ENCODE measurements at places on chromosomes 4 and X.

DNA sequence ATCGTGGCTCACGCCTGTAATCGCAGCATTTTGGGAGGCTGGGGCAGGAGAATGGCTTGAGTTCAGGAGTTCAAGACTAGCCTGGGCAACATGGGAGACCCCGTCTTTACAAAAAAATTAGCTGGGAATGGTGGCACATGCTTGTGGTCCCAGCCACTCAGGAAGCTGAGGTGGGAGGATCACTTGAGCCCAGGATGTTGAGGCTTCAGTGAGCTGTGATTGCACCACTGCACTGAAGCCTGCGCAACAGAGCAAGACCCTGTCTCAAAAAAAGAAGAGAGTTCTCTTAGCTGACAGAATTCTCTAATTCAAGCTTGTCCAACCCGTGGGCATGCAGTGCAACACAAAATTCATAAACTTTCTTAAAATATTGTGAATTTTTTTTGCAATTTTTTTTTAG is 95.6 kb upstream of the CBR4 start:
- DNase-seq: no peak

GRCh38 chr4:2860391-2861348 is 17.0 kb downstream of the ADD1 start:
- no peak for DNase-seq

DNA sequence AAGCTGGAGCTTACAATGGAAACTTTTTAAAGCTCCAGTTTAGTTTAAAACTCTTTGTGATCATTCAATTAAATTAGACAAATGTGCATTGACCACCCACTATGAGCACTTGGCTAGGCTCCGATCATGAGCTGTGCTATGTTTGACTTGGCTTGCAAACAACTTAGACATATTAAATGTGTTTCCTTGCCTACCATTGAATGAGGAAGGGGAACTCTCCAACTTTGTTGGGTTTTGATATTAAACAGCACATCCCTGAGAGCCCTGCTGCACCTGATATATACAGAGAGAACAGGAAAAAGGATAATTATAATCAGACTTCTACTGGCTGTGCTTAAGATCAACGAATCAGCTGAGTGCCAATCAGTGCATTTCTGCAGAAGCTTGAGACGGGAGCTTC is 71.4 kb upstream of the ADGRL3 start:
- DNase-seq: no peak

GRCh38 chr4:40038977-40039376 is 17.7 kb upstream of the N4BP2 start:
- DNase-seq: no peak

- peak; percentile 6 for DNase-seq
Observed at GRCh38 chrX:7926501-7926900, 712 bp downstream of the PNPLA4 start.

DNA sequence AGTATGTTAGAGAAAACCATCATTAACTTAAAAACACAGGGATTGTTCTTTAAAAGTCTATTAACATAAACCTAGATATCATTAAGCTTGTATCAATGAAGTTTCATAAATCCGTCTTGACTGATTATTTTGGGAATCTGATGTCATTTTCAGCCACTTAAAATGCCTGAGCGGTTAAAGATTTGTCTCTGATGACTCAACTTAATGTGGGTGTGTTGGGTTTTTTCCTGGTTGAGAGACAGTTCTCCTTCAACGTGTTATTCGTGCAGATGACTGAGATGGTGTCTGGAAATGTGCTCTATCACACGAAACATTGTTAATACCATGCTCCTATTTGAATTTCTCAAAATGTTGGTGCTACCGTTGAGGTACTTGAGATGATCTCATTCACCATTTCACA is 227.3 kb upstream of the TENM3 start:
- DNase-seq: no peak

- DNase-seq: no peak
Observed at GRCh38 chrX:122866532-122866931, 317.5 kb upstream of the GRIA3 start.

GRCh38 chrX:13412208-13412600 is 92.4 kb upstream of the ATXN3L start:
- no peak for DNase-seq

GRCh38 chr4:118350961-118351360 is 1.8 kb downstream of the PRSS12 start:
- no peak for DNase-seq

DNA sequence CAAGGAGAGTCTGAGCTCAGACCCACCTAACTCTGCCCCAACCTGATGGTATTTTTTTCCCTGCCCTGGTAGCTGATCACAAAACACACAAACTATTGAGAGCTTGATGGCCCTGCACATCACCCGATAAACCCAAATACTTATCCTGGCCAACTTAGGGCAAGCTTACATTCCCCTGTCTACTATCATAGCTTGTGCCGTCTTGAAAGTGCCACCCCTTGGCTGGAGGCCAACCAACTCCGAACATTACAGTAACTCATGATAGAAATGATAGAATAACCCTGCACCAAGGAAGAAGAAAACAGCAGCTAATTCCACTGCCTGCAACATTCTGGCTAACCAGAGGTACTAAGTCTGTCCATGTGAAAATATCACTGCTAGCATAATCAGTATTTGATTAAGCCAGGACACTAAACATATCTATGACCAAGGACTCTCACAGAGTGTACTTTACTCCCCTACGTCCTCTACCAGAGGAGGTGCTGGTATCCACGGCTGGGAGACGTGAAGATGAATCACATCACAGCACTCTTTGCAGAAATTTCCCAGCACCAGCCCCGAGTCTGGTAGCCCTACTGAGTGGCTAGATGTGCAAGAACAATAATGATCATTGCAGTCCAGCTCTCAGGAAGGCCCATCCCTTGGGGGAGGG is 8.9 kb downstream of the STBD1 start:
- DNase-seq: no peak

DNA sequence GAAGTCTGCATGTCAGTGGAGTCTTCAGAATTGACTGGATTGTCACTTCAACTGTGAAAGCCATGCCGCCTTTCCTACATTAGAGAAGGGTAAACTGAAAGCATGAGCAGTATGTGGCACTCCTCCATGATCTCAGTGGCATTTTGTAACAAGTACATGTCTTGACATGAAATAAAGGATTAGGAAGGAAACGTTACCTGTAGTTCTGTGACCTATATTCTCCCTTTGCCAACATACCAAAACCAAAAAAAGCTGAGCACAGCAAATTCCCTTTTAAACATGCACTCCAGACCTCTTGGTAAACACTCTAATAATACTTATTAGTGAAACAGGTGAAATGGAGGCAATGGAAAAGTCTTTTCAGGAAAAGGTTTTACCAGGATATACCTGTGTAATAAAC is 344.2 kb downstream of the GRIA2 start:
- DNase-seq: no peak

DNA sequence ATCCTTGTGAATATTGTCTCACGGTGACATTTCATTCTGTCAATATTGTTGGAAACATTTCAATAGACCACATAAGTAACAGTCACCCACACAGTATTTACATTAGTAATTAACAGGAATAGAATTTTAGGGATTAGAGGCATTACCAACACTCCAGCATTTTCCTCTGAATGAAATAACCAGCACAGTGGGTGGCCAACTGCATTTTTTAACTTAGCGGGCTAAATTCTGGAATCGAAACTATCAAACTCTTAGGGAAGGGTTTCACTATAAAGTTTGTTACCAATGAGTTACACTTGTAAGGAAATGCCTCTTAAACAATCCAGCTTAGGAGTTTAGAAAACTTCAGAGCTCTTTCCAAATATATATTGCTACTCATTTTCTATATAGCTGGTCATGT is 403.0 kb downstream of the ADGRL3 start:
- no peak for DNase-seq

DNA sequence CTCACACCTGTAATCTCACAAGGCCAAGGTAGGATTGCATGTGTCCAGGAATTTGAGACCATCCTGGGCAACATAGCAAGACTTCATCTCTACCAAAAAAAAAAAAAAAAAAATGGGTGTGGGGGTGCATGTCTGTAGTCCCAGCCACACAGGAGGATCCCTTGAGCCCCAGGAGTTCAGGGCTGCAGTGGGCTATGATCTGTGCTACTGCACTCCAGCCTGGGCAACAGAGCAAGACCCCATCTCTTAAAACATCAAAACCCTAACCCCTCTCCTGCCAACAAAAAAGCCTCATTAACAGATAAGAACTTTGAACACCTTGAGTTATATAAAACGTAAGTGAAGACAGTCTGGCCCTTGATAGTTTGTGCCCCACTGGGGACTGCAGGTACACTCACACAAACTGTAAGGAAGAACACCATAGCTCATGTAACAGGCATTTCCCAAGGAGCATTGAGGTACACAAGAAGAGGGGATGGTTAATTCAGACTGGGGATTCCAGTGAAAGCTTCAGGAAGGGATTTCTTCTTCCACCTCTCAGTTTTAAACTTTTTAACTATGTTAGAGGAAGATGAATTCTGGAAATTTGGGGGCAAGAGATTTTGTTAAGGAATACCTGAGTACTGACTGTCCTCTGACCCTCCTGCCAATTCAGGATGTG is 34.7 kb downstream of the RBPJ start:
- DNase-seq: no peak

GRCh38 chr4:185256446-185256845 is 47.0 kb downstream of the SNX25 start:
- DNase-seq: no peak

DNA sequence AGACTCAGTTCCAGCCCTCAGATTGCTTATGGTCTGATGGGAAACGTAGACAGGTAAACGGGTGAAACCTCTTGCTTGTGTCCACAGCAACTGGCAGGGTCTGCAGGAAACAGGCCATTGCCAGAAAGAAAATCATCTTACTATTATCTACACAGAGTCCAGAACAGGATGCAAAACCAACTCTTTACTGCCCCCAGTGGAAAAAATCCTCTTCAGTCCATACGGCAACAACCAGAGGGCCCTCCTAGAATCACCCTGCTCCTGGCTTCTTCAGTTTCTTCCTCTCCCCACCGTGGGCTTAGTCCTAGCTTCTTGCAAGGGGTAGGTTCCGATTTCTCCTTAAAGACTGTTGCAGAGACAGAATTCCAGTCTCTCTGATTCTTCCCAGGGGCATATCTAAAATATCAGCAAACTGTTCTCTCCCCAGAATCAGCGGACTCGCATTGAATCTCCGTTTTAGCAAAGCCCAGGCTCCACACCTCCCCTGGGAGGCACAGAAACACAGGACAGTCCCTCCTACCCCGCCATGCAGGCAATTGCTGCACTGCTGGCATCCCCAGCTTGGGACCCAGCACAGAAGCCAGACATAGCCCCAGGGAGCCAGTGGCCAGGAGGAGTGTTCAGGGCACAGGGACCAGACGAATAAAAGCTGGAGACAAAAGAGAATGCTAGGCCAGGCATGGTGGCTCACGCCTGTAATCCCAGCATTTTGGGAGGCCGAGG is 41.0 kb upstream of the SH3RF1 start:
- peak; percentile 26 for DNase-seq

DNA sequence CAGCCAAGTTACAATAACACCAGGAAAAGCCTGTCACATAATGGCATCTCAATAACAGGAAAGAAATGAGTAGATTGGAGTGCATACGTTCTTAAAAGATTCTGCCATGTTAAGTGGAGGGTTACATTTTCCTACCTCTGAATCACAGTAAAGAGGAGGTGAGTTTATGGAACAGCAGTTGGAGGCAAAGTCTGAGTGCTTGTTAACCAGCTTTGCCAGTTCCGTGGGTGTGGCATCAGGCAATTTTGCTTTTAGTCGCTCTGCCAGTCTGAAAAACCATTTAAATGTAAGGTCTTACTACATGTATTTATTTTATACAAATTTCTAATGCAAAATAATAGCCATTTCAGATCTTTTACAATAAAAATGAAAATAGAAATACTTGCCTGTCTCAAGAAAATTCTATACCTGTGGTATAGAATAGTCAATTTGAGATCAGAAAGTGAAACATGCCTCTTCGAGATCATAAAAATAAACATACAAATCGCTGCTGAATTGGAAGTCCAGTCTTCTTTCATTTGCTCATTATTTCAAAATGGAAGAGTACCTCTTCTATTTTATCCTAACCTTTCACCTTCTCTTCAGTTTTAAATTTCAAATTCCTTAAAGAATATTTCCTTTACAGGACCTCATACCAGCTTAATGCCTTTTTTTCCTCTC is 31.4 kb downstream of the GC start:
- no peak for DNase-seq

DNA sequence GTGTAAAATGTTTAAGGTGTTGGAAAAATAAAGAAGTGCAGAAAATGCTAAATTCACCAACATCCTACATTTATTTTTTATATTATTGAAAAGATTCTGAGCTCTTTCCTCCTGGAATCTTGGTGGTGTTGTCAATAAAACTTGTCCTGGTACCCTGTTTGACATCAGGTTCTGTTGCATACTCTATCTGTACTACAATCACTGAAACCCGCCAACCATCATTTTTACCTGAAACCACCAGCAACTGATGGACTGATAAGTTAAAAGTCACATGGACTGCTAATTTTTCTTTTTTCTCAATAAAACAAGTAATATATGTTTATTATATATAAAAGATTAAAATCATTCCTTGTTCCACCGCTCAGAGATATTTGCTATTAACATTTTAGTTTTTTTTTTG is 23.4 kb downstream of the STAP1 start:
- DNase-seq: no peak

DNA sequence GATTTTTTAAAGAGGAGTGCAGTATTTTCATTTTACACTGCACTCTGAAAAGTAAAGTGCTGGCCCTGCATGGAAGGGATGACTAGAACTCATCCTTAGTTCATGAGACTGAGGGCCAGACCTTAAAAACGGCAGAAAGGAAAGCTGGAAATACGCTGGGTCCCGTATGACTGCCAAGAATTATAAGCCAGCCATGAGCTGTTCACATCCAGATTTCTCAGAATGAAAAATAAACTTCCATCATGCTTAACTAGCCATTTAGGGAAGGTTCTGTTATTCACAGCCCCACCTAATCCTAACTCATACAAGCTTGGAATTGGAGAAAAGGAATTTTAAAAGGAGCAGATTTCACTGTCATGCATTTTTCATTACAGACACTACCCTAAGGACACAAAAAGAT is 894.4 kb downstream of the FAT4 start:
- DNase-seq: no peak

- no peak for DNase-seq
Observed at GRCh38 chr4:155207534-155208257, 740 bp upstream of the NPY2R start.

DNA sequence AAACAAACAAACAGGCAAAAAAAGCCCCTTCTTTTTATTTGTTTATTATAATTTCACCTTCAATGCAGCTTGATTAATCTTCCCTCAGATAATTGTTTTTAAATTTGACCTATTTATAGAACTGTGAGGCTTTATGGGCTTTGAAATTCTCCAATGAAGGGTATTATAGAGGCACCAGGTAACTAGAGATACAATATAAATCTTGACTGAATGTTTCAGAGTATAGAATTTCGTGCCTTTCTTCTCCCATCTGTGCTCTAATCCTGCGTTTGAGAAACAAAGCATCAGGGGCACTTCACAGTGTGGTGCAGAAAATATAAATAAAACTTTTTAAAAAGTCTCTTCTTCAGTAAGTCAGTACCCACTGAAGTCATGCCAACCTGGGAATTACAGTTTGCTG is 120.9 kb downstream of the ANKRD50 start:
- DNase-seq: no peak

DNA sequence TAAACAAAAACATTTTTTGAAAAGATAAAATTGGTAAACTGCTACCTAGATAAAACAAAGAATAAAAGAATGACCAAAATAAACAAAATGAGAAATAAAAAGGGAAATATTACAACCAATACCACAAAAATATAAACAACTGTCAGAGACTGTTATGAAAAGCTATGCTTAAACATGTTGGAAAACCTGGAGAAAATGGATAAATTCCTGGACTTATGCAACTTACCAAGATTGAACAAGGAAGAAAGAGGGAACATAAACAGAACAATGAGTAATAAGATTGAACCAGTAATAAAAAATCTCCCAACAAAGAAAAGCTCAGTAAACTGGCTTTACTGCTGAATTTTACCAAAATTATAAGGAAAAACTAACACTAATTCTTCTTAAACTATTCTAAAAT is 518.7 kb downstream of the GRXCR1 start:
- no peak for DNase-seq
